HepG2 (cell line): ENCODE measurements at places on chromosomes 1 and 21.
A peak's percentile ranks its signal among the peaks of the same experiment; 100 is the strongest.

GRCh38 chr1:36085126-36085525, 1.2 kb downstream of the TEKT2 start:
- DNase-seq, result no peak

- peak; percentile 19 for DNase-seq
Observed at GRCh38 chr1:229342656-229343569, at the start of gene CCSAP. Gene CCSAP (minus strand): TSS chr1:229343047. CDS start chr1:229342465, 582 bp downstream.

- peak; percentile 2 for DNase-seq
Observed at GRCh38 chr1:108639899-108640560, 20.9 kb downstream of the HENMT1 start.

GRCh38 chr1:100019220-100019619, 49.4 kb downstream of the SLC35A3 start:
- no peak for DNase-seq

DNA sequence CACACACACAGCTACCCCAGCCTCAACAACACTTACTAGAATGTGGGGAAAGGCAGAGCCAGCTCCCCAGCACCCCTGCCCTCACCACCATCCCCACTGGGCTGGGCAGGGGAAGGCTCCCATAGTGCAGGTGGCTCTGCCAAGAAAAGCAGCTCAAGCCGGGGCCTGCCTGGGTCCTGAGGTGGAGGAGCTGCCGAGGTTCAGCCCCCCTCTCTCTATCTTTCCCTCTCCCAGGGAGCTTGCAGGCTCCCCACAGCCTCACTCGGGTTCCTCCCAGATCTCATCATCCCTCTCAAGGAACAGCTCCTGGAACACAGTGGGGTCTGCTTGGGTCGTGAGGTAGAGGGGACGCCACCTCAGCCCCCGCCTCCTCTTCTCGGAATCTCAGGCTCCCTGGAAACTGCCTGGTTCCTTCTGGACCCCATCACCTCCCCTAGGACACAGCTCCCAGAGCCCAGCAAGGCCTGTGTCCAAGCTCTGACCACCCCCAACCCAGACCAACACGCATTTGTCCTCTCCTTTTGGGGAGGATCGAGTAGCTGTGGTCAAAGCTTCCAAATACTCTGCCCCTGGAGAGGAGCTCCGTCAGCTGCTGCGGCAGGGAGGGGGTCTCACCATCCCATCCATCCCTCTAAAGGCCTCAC, 704 bp downstream of the S100A16 start:
- no peak for DNase-seq

GRCh38 chr21:39187141-39187540, 3.9 kb upstream of the PSMG1 start:
- no peak for DNase-seq

DNA sequence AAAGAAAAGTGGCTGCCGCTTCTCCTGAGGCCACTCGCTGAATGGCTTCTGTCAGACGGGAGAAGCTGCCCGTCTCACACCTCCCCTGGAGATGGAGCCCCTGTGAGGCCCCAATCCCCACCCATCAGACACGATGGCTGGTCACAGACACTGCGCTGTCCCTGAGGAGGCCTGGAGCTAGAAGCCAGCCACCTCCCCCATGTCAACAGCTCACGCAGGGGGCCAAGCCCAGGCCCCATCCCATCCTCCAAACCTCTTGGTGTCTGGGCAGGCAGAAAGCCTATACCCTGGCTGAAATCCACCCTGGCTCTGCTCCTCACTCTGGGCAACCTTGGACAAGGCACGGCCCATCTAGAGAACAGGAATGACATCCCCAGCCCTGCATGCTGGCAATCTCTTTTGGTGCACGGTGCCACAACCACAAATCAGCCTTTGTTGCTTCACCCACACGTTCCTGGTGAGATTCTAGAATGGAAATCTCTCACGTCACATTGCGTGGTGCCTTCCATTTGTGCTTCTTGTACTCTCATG, 273.9 kb upstream of the VAMP3 start:
- DNase-seq, result no peak

DNA sequence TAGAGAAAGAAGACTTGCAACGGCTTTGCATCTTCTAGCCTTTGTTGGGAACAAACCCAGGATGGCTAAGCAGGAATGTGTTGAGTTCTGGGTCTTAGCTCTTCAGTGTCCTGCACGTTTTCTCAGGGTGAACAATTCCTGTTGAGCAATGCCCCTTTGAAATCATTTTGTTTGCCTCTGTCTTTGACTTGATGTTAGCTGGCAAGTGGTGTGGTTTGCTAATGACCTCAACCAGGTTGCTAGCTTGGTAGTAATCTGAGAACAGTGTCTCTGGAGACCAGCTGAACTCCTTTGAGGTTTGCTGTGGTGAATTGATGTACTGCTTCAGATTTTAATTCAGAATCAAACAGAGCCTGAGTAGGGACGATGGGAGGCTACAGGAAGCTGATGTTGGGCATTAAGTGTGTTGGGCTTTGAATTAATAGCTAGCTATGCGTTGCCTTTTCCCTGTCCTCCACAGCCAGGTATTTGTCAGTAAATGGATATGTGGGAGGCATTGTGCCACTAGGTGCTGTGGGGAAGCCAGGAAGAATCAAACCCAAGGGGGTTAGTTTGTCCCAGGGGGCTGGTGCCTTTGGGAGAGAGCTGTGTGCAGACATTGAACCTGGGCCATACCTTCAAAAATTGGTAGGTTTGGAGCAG, 23.3 kb upstream of the SRSF10 start:
- DNase-seq, result peak; percentile 86

DNA sequence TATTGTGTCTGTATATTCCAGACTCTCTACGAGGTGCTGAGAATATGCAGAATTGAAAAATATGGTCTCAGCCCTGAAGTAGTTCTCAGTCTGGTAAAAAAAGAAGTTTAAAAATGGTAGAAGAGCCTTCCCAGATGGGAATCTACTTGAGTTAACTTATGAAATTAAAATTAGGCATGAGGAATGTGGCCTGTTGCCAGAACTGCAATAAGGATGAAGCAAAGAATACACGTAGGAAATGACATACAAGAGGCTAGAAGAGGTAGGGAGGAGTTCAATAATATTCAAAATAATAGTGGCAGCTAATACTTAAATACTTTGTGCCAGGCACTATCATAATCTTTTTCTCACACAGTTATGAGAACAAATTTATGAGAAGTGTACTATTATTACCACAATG, 6.3 kb downstream of the ASPM start:
- no peak for DNase-seq

DNA sequence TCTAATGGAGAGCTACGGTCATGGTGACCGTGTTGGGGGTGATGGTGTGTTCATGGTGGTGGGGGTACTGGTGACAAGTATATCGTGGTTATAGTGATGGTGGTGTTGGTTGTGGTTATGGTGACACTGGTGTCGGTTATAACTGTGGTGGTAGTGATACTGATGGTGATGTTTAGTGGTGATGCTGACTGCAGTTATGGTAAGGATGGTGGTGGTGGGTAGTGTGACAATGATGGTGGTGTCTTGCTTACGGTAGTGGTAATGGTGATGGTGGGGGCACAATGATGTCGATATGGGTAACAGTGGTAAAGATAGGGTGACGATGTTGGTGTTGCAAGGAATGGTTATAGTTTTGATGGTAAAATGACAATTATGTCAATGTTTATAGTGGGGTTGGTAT, 98.9 kb upstream of the SLC2A1 start:
- no peak for DNase-seq
